Anterior cingulate cortex (tissue), 58 donors: ENCODE measurements at places on chromosomes 12 and 14.

GRCh38 chr12:124979568-124979967 is 9.4 kb downstream of the DHX37 start:
- DNase-seq, result no peak

DNA sequence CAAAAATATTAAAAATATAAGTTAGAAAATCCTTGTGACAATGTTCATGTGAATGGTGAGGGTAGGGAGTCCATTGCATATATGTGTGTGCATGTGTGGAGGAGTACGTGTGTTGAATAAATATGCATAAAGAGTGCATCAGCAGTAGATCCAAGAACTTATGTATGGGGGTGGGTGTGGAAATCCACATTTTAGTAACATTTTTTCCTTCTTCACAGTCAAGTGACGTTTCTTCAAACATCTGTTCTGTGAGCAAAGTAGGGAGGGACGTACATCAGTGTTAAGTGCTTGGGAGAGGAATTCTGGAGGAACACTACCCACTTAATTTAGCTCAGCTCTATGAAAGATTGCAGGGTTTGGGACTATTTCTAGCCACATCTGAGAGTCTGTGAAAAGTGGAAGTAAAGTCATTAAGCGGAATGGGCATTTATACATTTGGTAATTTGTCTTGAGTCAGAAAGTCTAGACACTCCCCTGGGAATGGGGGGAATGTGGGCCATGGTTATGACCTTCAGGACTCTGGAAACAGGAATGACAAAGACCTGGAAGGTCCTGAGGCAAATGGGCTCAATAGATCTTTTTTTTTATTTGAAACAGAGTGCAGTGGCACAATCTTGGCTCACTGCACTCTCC is 156.4 kb upstream of the PLXNC1 start:
- no peak for DNase-seq

GRCh38 chr12:54431911-54432814 is 13.1 kb upstream of the ITGA5 start:
- DNase-seq, result no peak

DNA sequence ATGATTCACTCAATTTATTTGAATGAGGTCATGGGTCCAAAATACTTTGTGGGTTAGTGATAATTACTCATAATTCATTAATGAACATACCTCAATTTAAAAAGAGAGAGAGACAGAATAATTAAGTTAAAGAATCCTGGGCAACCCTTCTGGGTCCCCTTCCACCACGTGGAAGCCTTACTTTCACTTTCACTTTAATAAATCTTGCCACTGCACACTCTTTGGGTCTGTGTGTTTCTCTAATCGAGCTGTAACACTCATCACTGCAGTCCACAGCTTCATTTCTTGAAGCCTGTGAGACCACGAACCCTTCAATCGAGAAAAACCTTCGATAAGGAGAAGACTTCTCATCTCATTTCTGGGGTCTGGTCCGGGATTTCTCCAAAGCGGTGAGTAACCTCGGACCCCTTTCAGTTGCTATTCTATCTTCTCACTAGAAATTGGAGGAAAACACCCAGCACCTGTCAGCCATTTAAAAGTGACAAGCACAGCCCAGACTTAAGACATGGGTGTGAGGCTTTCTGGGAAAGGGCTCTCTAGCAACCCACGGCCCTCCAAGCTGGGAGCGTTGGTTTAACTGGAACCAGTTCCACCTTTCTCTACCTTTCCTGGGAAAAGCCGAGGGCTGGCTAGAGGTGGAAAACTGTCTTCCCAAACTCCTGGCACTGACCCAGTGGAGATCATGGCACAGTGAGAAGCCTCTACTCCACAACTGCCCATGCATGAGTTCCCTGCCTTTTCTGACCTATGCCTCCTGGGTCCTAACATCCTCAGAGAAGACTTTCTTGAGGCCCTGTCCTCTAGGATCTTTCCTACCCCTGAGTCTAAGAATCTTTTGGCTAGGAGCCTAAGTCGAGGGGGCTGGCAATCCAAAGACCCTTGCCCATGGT is 148.8 kb upstream of the ATF7IP start:
- DNase-seq, result no peak

GRCh38 chr12:28787151-28787550 is 361.9 kb upstream of the FAR2 start:
- DNase-seq, result no peak
